GM12892 (cell line): ENCODE measurements at places on chromosomes 3 and 15.

DNA sequence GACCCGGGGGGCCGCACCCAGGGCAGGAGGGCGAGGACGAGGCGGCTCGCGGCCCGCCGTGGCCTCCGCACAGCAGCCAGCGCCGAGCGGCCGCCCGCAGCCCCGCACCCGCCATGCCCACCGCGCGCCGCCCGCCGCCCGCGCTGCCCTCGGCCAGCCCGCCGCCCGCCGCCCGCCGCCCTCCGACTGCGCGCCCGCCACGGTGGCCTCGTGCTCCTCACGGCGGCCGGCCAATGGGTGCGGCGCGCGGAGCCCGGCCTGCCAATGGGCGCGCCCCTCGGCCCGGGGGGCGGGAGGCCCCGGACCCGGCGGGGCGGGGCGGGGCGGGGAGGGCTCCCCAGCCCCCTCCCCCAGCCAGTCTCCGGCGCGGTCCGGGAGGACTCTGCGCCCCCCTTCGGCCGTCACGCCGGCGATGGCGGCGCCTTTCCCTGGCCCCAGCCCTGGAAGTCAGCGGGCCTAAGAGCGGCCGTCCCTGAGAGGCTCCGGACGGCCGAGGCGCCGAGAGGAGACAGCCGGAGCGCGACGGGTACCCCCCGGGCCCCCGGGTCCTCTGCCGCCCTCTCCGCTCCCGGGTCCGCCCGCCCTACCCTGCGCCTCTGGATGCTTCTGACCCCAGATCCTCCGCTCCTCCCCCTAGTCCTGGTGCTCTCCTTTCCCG is at the start of gene NT5DC2:
NT5DC2 (minus strand) TSS at position 235 of the 658 bp plus-strand sequence; CDS start at position 115, 120 bp downstream.
- peak; percentile 91 for DNase-seq

GRCh38 chr3:120763601-120764000 is 21.1 kb downstream of the GTF2E1 start:
- DNase-seq = no peak

DNA sequence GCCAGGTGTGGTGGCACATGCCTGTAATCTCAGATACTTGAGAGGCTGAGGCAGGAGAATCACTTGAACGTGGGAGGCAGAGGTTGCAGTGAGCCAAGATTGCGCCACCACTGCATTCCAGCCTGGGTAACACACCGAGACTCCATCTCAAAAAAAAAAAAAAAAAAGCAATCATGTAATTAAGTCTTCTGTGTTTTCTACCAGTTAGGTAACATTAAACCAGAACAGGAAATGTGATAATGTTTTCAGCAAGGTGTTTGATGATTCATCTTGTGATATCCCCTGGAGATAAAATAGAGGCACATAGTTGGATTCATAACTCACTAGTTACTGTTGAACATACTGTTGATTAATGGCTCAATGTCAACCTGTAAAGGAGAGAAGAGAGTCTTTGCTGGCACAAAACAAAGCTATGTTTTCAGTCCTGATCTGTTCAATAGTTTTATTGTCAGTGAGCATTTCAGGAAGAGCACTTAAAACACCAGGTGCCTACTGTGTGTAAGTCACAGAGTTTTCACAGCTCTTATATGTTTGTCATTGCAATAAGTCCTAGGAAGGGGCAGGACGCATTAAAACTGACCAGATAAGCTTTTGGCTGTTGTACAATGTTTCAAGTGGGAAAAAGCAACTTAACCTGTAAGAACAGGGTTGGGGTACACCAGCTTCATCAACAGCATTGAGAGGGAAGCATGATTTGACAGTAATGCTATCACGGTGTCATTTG is 19.5 kb downstream of the DNAJB11 start:
- DNase-seq = no peak

DNA sequence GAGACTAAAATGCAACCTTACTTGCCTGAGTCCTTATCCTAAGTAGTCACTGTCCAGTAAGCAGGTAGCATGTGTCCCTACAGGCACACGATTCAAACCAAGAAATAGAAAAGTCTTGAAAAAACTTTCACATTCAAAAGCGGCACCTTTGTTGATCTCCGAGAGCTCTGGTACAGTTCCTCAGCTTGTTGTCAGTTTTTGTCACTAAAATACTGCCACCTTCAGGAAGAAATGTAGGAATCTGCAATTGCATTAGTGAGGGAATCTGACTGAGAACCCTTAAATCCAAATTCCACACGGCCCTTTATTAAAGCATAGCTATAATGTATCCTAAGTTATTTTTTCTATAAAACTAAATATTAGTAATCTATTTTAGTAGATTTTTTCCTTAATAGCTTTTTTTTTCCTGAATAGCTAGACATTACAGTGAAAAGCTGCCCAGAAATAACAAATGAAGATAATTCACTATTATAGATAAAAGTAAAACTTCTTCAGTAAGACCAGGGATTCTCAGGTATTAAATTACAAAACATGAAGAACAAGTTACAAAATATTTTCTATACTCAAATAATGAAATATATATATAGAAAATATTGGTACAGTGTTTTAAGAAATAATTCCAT is 44.0 kb downstream of the CCDC54 start:
- no peak for DNase-seq

- no peak for DNase-seq
These were observed 512.7 kb downstream of the FOXP1 start for GRCh38 chr3:71070497-71071463.

- no peak for DNase-seq
These were observed 138.4 kb downstream of the RPLP1 start for GRCh38 chr15:69590932-69591524.

- no peak for DNase-seq
These were observed 157.2 kb upstream of the IL12A start for GRCh38 chr3:159831466-159831865.

- no peak for DNase-seq
These were observed at the start of gene SATB1 for GRCh38 chr3:18424729-18425640. TSS of gene SATB1 (minus strand) at chr3:18425339. CDS start at chr3:18420967, 4,372 bp downstream.

DNA sequence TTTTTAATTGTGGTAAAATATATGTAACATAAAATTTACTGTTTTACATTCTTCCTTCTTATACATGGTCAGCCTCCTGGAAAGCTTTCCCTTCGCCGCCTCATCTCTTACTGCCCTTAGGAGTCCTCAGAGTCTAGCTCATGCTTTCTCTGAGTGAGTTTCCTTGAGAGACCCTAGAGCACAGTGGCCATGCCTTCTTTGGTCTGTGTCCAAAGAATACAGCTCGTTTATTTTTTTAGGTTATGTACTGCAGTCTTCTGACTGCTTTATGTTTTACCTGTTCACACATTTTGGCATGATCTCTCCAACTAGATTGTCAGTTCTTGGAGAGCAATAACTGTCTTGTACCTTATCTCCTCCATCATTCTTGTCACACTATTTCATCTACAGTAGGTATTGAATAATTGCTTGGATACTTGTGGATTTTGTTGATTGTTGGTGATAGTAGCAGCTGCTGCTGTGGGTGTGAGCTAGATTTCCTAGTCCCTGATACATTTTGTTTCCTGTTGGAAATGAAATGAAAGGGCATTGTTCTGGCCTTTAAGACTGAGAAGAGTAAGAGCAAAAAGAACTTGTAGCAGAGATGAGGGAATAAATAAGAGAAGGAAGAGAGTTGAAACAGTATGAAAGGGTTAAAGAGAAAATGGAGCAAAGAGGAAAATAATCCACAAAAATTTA is 10.9 kb downstream of the ARIH2 start:
- DNase-seq = no peak
